ENCODE measurements at places on chromosomes 6 and 20.
A peak's percentile ranks its signal among the peaks of the same experiment; 100 is the strongest.

DNA sequence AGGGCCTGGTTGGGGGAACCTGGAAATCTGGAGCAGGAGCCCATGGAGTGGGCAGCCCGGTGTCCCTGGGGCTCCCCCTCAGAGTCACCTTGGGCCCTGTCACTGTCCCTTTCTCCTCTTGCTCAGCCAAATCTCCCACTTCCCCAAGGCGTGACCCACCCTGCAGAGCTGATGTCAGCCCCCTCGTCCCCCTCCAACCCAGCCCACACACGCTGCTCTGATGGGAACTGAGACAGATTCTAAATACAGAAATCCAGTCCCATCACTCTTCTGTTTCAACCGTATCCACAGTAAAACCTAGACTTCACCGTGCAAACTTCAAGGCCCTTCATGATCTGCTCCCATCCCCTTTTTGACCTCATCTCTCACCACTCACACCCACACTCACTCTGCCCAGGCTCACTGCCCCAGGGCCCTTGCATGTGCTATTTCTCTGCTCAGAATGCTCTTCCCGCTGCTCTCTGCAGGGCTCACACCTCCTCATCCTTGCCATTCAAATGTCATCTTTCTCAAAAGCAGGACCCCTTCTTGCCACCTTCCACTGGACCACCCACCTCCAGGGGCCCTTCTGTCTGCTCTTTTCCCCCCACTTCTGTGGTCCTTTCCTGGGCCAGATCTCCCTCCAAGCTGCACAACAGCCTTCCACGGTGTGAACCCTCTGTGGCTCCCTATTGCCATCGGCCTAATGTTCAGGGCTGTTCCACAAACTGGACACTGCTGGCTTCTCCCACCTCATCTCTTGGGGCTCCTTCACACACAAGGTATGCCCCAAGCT lies 16.6 kb downstream of the TGM2 start:
- no peak for DNase-seq

- peak; percentile 40 for DNase-seq
Observed at GRCh38 chr6:155212616-155213380, 51.0 kb upstream of the CLDN20 start.

DNA sequence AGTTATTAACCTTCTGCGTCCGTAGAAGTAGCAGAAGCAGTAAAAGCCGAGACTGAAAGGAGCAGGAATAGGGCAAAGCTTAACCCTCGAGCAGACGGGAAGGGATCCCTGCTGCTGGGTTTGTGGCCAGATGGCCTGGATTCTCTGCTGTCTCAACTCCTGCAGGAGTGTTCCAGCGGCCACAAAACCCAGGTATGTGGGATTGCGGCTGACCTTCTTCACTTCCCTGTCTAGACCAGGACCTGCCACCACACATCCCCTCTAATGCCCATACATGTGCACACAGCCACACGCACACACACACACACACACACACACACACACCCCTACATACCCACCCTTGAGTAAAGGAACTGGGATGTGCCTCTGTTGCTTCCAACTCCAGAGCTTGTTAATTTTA lies 33.1 kb upstream of the TNFRSF21 start:
- no peak for DNase-seq

- DNase-seq = no peak
Observed at GRCh38 chr20:22394583-22394982, 189.8 kb downstream of the FOXA2 start.

GRCh38 chr6:161333410-161333809 lies 59.5 kb upstream of the AGPAT4 start:
- no peak for DNase-seq
